ENCODE measurements at places on chromosomes 4 and X.

DNA sequence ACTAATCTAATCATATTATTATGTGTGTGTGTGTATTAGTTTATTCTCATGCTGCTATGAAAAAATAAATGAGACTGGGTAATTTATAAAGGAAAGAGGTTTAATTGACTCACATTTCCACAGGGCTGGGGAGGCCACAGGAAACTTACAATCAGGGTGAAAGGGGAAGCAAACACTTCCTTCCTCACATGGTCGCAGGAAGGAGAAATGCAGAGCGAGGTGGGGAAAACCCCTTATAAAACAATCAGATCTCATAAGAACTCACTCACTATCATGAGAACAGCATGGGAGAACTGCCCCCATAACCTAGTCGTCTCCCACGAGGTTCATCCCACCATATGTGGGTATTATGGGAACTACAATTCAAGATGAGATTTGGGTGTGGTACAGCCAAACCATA is 190.9 kb upstream of the TAPT1 start:
- no peak for DNase-seq

DNA sequence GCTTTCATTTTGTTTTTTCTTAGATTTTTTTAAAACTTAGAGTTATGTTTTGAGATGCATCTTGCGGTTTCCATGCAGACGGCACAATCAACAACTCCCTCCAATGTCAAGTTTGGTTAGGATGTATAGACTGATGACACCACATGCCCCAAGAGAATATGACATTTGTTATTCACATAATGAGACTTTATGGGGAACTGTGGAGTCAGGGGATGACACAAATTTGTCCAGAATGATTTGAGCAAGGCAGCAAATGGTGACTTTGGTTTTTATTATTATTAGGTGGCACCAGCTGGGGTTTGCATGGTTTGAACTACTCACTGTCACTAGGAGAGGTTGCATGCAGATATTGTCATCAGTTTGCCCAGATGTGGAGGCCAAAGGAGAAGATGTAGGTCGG is 461.8 kb upstream of the PRKX start:
- no peak for DNase-seq

GRCh38 chr4:11165052-11165451 is 263.6 kb downstream of the HS3ST1 start:
- no peak for DNase-seq

GRCh38 chr4:83846193-83846830 is 310.4 kb downstream of the GPAT3 start:
- no peak for DNase-seq

- peak; percentile 12 for DNase-seq
These were observed 146.0 kb upstream of the CPEB2 start for GRCh38 chr4:14856062-14856933.

- DNase-seq: no peak
These were observed 155.5 kb downstream of the RAB28 start for GRCh38 chr4:13328591-13328990.

GRCh38 chrX:115330498-115331168 is 41.1 kb downstream of the LUZP4 start:
- no peak for DNase-seq

GRCh38 chr4:173909294-173909693 is 374.2 kb downstream of the FBXO8 start:
- no peak for DNase-seq

GRCh38 chrX:10797466-10797865 is 177.1 kb upstream of the MID1 start:
- DNase-seq: no peak

GRCh38 chrX:39203427-39203826 is 402.2 kb downstream of the MID1IP1 start:
- no peak for DNase-seq

GRCh38 chr4:3598695-3599227 is 66.5 kb upstream of the LRPAP1 start:
- no peak for DNase-seq

DNA sequence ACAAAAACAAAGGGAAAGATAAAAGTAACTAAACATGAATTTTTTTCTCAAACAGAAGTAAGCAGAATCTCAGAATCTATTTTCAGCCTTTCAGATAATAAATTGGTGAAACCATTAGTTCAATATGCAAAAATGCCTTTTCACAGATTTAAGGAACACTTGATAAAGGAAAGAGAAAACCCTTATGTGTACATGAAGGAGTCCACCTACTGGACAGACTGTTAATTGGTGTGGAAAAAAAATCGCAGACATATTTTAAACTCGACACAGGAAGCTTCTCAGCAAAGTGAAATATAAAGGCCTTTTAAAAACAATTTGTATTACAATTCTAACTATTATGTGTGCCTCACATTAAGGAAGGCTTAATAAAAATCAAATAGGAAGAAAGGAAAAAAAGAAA is 22.3 kb downstream of the COX7B2 start:
- no peak for DNase-seq

GRCh38 chrX:95841863-95842262 is 842.8 kb upstream of the DIAPH2 start:
- DNase-seq: no peak

GRCh38 chrX:1086444-1087409 is 125.7 kb downstream of the CRLF2 start:
- no peak for DNase-seq

DNA sequence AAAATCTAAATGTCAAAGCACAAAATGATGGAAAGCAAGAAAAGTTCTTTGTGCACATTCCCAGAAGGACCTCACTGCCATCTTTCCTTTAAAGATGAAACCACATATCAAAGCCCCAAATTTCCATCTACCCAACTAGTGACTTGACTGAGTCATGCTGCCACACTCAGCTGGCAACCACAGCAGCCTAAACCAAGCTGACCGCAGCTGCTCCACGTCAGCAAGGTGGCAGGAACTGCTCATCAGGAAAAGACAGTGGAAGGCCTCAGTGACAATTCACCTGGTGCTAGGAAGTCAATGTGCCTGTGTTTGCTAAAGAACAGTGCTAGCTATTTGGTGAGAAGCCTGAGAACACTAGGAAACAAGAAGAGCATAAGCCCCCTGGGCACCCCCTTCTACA is 26.1 kb downstream of the ACOX3 start:
- DNase-seq: peak; percentile 13

DNA sequence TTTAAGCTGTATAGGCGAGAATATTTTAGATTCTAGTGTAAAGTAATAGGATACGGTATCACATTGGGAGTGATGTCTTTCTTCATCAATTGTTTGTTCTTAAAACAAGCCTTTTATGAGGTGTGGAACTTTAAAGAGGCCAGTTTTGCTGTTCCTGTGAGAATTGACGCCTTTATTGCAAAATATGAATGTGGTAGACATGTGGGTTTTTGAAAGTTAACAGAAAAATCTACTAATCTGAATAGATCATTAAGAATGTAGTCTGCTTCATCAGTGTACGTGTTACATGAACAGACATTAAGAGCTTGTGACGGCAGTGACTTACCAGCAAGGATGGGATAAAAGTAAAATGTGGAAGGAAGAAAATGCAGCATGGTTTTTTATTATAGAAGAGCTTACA is 63.8 kb downstream of the STOX2 start:
- DNase-seq: no peak

DNA sequence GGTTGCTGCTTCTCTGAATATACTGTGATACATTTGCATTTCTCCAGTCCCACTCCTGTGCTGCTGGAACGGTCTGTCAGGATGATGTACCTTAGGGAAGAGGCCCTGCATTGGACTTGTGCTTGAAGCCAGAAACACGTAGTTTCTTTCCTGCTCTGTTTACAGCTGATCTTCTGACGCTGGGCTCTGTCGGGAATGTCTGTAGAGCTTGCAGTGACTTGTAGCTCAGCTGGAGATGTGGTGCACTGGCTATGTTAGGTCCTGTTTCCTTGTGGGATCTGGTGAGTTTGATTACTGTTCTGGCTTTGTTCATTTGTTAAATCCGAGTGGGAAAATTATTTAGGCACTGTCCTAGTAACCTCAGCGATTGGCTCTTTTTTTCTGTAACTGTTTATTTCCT is 137.2 kb upstream of the WDR1 start:
- DNase-seq: no peak

DNA sequence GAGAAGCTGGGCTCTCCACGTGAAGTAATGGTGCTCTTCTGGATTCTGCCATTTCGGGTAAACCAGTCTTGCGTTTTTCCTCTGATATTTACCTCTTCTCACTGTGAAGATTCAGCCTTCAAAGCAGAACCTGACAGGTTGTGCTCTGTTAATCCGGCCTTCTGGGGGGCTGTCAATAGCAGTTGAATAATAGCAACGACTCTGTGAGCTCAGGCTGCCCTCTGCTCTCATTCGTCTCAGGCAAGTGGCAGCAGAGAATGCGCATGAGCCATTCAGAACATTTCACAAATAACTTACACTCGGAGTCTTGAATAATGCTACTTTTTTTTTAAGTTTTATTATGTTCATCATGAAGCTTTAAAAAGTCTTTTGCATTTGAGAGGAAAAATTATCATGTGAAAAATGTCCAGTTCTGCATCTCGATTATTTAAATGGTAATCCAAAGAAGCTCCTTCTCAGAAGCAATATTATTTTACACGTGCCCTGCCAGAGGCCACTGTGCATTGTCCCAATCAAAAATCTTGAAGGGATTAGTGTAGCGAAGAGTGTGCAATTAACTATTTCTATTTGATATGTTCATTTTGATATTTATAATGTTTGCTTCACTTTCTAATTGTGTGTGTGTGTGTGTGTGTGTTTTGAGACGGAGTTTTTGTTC is 354.2 kb upstream of the FAT1 start:
- no peak for DNase-seq

GRCh38 chr4:47774079-47774478 is 63.8 kb downstream of the CORIN start:
- DNase-seq: no peak

DNA sequence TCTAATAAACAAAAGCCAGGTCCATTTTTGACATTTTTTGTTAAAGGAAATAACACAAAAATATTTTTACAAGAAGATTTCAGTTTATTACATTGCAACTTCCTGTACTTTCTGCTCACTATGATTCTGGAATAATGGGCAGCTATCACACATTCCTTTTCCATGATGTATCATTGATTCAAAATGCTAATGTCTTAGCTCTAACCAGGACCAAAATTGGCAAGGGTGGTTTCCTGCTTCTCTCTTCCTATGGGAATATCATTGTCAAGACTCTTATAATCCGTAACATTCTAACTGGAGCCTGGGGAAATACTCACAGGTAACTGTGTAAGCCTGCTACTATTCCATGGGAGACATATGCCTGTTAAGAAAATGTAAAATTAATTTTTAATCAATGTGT is 218.6 kb downstream of the DCAF12L2 start:
- DNase-seq: no peak

DNA sequence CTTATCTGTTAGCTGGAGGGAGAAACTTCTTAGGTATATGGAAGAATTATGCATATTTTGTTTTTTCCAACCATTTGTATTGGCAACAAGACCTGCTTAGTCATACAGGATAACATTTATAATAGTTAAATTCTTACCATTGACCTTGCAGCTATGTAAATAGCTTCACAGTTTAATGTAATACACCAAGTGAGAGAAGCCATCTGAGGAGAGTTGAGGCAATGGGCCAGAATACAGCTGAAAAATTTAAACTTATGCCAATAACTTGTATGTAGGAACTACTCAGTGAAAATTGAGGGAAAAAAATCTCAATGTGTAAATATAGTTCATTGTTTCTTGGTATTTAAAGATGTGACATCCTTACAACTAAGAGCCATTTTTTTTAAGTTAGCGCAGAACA is 273.5 kb downstream of the DACH2 start:
- DNase-seq: no peak

GRCh38 chrX:12315526-12315925 is 177.3 kb downstream of the FRMPD4 start:
- DNase-seq: no peak

DNA sequence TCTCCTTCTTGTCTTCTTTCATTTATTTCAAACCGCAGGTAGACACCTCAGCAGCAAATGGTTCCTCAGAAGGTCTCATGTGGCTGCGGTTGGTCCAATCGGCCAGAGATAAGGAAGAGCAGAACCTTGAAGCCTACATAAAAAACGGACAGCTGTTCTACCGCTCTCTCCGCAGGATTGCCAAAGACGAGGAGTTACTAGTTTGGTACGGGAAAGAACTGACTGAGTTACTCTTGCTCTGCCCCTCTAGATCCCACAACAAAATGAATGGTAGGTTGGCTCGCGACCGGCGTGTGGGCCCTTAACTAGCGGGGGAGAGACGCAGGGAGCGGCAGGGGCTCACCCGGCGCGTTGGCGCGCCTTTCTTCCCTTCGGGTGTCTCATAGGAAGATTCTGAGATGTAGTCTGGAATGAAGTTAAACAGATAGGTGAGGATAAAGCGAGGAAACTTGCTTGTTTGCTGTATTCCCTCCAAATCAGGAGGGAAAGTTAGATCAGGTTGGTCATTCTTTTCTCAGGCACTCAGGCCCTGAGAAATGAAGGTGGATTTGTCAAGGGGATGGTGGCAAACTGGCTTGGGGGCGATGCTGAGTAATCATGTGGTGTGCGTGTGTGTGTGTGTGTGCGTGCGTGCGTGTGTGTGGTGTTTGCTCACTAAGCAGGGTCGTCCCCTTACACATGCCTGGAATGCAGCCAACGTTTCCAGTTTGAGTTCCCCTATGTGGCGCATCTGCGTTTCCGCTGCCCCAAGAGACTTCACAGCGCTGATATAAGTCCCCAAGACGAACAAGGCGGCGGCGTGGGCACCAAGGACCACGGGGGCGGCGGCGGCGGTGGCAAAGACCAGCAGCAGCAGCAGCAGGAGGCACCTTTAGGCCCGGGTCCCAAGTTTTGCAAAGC is 4.2 kb downstream of the PRDM8 start:
- DNase-seq: peak; percentile 73

- DNase-seq: no peak
These were observed 50.3 kb downstream of the CASP3 start for GRCh38 chr4:184598753-184599491.

DNA sequence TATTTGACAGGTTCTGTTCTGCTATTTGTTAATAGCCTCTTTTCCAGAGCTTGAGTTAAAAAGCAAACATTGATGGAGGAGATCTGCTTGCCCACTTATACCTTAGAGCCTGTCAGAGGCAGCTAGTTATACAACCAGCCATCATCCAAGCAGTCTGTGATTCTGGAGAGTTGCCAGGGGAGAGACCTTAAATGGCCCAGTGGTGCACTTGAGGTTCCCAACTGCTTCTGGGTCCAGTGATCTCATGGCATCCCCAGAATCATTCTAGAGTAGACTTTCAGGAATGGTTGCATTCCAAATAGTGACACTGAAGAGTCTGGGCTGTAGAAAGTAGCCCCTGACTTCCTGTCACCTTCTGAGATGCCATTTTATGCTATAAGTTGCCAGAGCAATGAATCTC is 160.7 kb downstream of the FHIP1A start:
- no peak for DNase-seq

GRCh38 chr4:51843309-51844152 is 578 bp downstream of the DCUN1D4 start:
- DNase-seq: peak; percentile 59

GRCh38 chr4:151355155-151355554 is 29.8 kb upstream of the SH3D19 start:
- DNase-seq: no peak

GRCh38 chrX:40281336-40282005 is 183.7 kb upstream of the BCOR start:
- DNase-seq: no peak

DNA sequence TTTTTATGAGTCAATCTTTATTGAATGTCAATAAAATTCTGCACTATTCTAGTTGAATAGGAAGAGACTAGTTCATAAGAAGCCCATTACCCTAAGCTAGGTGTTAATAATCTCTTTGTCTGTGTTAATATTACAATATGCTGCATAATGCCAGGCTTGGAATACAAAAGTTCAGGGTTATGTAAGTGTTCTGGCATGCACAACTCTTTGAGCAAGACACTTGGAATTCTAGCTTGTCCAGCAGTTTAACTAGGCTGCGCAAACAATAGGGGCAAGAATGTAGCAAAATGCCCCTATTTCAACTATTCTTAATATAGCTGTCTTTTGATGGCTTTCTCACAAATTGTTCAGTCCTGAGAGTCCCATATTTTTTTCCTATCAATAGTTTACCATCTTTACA is 31.3 kb upstream of the ETNPPL start:
- DNase-seq: no peak

Data from stimulated activated CD8-positive, alpha-beta memory T cell treated with anti-CD3 and anti-CD28 coated beads, Interleukin-7, amount 100 ng/mL, for 4 hours (primary cell).